Stimulated activated CD8-positive, alpha-beta memory T cell treated with anti-CD3 and anti-CD28 coated beads, Interleukin-15, amount 100 ng/mL, for 4 hours (primary cell): ENCODE measurements at places on chromosomes 11 and 22.

DNA sequence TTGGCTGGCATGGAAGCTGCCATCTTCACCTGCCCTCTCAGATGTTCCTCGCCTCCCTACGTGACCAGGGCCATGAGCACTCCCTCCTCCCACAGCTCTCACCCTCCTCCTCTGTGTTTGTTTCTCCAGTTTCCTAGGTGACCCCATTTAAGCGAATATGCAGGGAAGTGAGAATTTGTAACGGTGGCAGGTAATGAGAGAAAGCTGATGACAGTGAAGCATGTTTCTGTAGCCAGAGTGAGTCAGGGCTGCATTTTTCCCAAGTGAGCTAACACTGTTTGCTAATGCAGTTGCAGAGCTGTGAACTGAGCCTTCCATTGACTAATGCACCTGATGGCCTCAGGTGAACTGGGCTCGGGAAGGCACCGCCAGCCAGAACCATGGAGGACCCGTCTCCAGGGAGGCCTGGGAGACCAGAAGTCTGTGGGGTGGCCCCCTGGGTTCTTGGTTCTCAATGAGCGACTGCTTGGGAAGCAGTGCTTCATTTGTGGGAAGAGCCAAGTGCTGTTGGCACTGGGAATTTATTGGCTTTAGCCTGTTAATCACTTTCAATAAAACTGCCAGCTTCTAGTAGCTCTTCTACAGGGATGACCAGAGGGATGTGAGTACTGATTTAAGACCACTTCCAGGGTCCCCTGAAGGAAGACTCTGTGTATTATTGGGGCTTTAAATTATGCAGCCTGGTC lies 64.5 kb downstream of the BARX2 start:
- no peak for DNase-seq

DNA sequence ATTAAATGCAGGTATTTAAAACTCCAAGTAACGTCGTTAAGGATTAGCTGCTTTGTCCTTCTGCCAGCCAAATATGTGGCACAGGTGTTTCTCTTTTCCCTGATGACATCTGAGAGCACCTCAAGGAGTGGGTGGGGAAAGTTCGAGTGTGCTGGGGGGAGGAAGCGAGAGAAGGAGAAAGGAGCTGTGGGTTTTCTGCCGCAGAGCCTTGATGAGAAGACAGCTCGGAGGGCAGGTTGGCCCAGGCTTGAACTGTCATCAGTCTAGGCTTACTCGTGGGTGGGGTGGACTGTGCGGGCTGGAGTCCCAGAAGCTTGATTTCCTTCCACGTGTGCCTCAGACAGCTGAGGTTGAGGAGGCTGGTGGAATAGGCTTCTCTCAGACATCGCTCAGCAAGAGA lies 15.2 kb upstream of the SORL1-AS1 start:
- DNase-seq = peak; percentile 62

DNA sequence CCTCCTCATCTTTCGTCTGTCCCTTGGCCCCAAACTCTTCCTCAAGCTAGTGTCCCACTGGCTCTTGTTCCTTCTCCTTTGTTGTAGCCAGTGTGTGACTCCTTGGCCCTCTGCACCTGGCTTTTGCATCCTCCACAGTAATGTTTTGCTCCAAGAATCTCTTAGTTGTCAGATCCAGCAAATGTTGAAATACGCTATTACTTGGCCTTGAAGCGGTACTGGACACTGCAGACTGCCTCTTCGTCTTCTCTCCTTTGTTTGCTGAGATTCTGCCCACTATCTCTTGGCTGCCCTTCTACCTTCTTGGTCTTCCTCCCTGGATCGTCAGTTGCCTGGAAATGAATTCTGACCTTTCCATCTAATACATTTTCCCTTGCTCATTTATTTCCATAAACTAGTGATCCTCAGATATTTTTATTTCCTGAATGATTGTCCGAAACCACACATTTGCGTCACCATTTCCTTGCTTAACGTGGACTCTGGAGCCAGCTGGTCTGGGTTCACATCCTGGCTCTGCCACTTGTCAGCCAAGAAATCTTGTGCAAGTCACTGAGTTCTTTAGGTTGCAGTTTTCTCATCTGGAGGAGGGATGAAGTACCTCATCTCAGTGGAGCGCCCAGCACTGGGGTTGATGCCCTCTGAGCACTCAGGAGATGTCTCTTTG lies 113.6 kb downstream of the LDLRAD3 start:
- no peak for DNase-seq

DNA sequence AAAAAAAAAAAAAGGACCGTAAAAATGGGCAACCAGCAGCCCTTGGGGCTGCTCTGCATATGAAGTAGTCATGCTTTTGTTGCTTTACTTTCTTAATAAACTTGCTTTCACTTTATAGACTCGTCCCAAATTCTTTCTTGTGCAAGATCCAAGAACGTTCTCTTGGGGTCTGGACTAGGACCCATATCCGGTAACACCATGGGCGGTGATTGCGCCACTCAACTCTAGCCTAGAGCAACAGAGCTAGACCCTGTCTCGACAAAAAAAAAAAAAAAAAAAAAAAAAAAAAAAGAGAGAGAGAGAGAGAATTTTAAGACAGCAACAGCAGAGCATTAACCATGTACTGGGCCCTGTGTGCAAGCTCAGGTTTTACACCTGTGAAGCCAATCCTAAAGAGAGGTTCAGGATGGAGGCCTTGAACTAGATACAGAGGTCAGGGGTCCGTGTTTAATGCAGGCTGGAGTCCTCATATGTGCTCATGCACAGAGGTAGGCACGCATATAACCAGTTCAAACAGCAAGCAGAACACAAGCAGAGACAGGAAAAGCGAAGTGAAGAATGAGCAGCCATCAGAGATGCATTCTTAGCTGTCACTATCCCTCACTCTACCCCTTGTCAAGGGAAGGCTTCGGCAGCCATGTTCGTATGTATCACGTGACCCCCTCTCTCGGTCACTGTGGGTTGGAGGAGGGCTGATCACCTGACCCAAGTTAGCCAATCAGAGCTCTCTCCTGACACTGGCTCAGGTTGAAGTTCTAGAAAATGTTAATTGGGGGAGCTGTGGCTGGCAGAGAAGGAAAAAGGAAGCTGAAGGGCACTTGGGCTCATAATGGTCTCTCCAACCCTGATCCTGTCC lies 16.7 kb upstream of the SYT12 start:
- no peak for DNase-seq

- DNase-seq = no peak
Measured at GRCh38 chr11:134097166-134097565, 28.3 kb downstream of the JAM3 start.

DNA sequence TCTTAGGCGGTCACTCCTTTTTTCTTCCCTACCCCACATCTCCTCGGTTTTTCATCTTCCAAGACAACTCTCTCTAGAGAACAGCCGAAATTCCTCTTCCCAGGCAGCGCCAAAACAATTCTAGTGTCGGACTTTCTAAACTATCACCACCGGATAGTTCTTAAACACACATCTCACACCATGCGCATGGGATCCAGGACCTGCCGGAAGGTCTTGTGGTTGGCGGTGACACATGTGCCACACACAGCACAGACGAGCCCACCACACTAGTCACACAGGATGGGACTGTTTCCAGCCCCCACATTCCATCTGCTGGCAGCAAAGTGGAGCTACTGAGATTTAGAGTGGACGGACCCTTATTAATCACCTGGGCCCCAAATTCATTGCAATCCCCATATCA lies 614.9 kb upstream of the CADM1 start:
- DNase-seq = no peak

- DNase-seq = peak; percentile 2
Measured at GRCh38 chr11:102047305-102047924, at the start of gene CFAP300. Gene CFAP300 (plus strand): TSS chr11:102047437. CDS start chr11:102047471, 34 bp downstream.

- no peak for DNase-seq
Measured at GRCh38 chr11:50077526-50077925, 44.9 kb downstream of the OR4C45 start.

DNA sequence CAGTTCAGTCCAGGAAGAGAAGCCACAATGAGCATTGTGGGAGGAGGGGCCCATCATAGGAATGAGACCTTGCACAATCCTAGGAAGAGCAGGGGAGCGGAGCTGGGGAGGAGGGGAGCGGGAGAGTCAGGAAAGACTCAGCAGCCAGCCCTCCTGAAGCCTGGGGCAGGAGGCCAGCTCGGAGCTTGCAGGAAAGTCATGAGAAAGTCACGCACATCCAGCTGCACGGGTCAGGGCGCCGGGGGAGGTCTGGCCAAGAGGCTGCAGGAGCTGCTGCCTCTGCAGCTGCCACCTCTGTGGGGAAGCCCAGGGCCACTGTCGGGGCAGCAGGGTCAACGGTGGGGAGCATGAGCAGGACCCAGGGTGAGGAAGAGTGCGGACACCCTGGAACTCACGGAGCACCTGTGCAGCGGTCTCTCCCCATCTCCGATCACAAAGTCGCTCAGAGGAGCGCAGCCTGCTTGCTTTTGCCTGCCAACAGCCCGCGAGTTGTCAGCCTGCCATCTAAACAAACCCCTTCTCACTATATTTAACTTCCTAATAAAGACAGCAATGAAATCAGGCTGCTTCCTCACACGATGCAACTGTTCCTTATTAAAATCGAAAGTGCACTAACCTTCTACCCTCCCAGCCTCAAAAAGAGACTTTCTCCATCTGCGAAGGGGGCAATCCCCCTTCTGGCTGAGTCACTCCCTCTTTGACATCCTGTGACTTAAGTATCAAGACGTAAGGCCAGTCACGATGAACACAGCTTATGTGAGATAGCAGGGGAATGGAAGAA lies 52.9 kb upstream of the RTL6 start:
- no peak for DNase-seq

- no peak for DNase-seq
Measured at GRCh38 chr22:47149976-47150375, 387.5 kb downstream of the TBC1D22A start.

DNA sequence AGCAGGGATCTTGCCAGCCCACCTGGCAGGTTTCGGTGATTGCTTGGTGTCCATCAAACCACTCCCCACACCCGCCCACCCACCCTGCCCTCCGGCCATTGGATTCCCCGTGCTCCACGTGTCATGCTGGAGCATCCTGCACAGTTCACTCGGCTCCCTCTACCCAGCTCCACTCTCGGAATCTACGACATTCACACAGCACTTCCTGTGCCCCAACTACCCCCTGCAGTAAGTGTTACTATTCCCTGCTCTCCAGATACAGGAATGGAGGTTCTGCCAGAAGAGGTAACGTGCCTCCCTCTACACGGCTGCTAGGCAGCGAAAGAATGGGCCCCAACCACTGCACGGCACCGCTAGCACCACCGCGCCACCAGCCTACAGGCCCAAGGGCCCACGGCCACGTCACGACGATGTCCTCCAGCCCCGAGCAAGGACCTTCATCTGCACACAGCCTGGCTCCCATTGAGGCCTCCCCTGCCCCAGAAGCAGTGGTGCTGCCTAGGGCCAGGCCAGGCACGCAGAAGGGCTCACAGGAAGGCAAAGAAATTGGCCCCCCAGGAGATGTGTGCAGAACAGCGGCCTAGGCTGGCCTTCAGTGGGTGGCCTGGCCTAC lies 27.6 kb downstream of the WNT7B start:
- no peak for DNase-seq

DNA sequence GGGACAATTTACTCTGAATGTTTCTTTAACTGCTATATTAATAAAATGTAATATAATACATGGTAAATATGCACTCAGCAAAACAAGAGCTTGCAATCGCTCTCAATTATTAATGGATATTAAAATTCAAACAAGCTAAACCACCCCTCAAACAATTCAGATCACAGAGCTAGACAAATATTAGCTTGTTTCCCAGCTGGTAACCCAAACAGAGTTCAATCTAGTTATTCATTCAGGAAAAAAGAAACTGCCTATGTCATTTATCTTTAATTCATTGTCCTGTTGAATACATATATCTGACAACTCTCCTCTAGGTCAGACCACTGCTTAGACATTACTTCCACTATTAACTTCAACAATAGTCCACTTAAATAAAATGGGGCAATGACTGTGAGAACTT lies 78.7 kb downstream of the SERGEF start:
- DNase-seq = no peak

- DNase-seq = no peak
Measured at GRCh38 chr11:58923300-58923788, 15.9 kb upstream of the GLYATL1 start.

- no peak for DNase-seq
Measured at GRCh38 chr11:34492806-34493414, 20.7 kb downstream of the ELF5 start.

- no peak for DNase-seq
Measured at GRCh38 chr11:130400781-130401483, 27.5 kb downstream of the ADAMTS8 start.

DNA sequence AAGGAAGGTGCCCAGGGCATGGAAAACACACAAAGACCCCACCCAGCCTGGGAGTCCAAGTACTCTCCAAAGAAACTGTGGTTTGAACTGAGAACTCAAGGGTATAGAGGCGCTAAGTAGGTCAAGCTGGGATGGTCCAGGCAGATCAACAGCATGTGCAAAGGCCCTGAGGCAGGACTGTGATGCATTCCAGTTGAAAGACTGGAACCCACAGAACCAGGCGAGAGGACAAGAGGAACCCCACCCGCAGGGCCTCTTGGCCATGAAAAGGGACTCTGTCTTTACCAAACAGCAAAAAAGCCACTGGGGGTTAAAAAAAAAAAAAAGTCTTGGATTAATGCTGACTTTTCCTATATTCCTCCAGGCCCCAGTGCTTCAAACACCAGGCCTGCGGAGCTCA lies 14.3 kb downstream of the CARD10 start:
- DNase-seq = no peak

DNA sequence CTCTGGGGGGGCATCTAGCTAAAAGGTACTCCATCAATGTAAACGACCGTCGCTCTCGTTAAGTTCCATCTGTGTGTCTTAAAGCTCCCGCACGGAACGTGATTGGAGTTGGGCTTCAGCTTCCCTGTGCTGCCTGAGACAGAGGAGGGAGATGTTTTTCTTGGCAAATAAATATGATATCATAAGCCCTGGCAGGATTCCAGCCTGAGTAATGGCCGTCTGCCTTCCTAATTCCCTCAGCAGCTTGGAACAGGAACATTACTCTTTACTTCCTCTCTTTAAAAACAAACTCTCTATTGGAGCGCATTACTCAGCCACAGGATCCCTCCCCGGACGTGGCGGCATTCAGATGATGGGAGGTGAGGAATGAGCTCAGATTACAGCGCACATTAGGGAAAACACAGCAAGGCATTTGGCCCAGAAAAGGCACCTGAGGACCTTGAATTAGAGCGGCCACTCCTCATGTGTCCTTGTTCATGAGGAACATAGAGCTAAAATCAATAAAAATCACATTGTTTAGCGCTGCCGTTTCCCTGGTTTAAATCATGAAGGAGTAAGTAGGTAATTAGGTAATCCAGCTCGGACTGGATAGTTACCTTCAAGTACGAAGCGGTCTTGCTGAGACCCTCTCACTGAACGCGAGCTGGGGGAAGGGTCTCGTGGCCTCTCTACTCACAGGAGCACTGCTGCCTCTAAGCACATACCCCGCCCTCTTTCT lies 230.4 kb downstream of the ST3GAL4 start:
- no peak for DNase-seq

DNA sequence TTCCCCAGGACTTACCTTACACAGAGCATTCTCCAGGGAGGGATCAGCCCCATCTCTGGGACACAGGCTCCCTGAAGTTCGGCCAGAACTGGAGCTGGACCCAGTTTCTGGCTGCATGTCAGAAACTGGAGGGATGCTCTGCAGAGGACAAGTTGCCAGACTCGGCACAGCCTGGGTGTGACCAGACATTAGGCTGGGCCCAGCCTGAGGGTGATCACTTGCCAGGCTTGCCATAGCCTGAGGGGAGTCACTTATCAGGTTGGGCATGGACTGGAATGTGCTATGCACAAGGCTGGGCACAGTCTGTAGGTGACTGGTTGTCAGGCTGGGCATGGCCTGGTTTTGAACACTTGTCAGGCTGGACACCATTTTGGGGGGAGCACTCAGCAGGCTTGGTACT lies 30.7 kb upstream of the STK33 start:
- no peak for DNase-seq

- DNase-seq = no peak
Measured at GRCh38 chr11:125945797-125946520, at the start of gene VSIG10L2. Gene VSIG10L2 (plus strand): TSS chr11:125946044. CDS start chr11:125946056, 12 bp downstream.

GRCh38 chr11:64611869-64612646 lies 21.0 kb downstream of the SLC22A12 start:
- DNase-seq = no peak
